Upper lobe of left lung (tissue), 6 donors: ENCODE measurements at places on chromosomes 3 and 15. TPM values are rescaled to one million over a fixed set of nuclear protein-coding genes. Genes with fewer than 3 reads are reported as not detected.

DNA sequence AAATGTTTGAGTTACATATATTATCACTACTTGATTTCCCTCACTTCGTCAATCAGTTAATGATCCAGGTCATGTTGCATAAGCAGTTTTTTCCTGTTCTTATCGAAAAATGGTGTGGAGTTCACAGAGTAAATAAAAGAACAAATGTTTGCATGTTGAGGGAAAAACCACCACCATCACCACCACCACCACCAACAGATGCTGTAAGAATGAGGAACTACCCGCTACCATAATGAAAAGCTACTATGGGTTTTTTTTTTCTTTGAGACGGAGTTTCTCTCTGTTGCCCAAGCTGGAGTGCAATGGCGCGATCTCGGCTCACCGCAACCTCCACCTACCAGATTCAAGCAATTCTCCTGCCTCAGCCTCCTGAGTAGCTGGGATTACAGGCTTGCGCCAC lies 27.6 kb downstream of the RUBCN start:
- no peak for DNase-seq

- no peak for DNase-seq
These were observed 63.6 kb downstream of the PCSK6 start for GRCh38 chr15:101425787-101426365.

- no peak for DNase-seq
These were observed 161.2 kb upstream of the NSMCE3 start for GRCh38 chr15:29430831-29431230.

NTRK3 gene
- total RNA-seq, result 2.3 TPM

PDCD7 gene
- 14.9 TPM for total RNA-seq

- no peak for DNase-seq
These were observed 37.6 kb upstream of the EPHB3 start for GRCh38 chr3:184523825-184524615.

SLC15A2 gene
- 38.5 TPM for total RNA-seq

GMNC gene
- total RNA-seq, result not detected
